ENCODE measurements at places on chromosomes 2 and 18.
A peak's percentile ranks its signal among the peaks of the same experiment; 100 is the strongest.

GRCh38 chr2:120498576-120499394 is 152.8 kb downstream of the INHBB start:
- DNase-seq: peak; percentile 70

DNA sequence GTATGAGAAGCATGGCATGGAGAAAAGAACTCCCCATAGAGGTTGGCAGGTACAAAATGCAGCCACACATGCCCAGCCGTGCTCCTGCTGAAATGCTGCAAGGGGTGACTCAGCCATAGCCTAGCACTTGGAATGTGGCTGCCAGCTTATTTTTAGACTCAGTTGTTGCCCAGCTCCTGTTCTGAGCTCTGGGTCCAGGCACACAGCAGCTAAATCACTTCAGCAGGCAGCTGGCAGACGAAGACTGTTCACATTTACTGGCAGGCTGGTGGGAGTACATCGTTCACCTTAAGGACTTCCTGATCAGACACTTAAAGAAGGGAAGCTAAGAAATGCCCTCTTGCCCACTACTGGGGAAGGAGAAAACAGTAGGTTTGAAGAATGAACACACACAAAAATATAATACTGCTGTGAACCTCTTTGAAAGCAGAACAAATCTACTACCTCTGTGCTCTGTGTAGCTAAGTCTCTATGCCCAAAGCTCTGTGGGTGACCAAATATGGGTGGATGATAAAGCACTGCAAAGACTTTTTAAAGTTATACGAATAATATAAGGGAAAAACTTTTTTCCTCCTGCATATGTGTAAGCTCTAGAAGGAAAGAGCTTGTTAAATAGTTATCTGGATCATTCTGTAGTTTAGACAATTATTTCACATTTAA is 146.1 kb downstream of the LNPK start:
- no peak for DNase-seq

DNA sequence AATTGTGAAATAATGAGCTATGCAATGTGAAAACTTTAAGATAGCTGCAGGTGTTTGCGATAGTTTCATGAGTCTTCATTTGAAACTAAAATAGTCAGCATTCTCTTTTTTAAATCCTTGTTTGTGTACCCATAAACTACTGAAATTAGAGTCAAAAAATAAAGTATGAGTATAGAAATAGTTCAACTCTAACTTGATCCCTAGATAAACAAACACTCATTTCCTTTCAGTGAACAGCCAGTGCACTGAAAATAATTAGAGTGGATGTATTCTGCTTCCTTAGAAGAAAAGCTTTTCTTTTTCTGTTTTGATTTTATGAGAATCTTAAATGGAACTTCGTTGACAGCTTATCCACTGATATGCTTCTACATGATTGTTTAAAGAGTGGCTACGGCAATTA is 1033.4 kb downstream of the SOCS6 start:
- DNase-seq: no peak

- DNase-seq: no peak
Observed at GRCh38 chr18:24485681-24486080, 25.2 kb downstream of the HRH4 start.

DNA sequence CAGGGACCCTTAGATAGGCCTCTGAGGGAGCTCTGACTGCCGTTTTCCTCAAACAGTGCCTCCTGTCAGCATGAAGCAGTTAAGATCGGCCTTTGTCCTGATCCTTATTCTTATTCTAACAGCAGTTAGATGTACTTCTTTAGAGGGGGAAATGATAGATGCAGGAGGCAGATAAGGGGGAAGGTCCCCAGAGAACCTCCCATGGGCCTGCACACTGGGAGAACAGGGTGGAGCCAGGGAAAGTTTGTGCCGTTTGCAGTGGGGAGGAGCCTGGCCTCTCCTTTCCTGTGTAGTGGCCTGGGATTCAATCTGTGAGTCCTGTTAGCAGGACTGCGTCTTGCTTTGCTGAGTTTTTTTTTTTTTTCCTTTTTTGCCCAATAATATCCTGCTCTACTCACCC is 7.9 kb upstream of the INPP4A start:
- DNase-seq: no peak

DNA sequence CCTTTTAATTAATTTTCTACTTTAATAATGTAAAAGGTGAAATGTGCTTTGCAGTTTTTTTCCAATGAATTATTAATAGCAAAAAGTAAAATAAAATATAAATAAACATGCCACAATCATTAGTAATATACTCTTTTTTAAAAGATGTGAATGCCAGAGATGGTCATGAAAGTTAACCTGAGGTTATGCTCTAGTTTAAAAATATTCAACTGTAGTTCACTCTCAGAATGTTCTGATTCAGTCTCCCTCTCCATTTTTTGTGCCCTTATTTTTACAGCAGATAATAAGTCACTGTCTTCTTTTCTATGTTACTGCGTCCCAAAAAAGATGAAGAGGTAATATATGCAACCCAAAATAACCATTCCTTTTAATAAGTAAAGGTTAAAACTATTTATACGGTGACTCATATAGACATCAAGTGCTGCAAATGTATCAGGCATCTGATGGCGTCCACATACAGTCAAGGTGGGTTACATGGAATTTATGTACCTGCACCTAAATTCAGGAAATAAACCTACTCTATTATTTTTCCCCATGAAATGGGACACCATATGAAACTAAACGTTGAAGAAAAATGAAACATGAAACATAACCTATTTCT is 153.6 kb upstream of the ZNF804A start:
- no peak for DNase-seq

DNA sequence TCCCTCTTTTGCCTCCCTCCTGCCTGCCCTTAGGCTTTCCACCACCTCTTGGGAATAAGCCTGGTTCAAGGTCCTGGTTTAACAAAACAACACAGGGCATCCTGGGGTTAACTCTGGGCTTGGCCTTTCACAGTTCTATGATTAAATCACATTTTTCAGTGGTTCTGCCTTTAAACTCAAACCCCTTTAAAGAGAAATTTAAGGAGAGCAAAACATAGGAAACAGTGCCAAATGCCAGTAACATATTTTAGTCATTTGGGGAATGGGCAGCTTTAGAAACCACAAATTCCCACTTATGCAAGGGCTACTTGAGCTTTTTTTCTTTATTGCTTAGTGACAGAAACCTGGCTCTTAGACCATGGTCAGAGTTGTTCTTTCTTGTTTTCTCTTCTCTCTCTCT is 112.2 kb upstream of the FZD5 start:
- no peak for DNase-seq

Measured in H7 (cell line).